Mesenteric fat pad (tissue), 1 donor: ENCODE measurements at places on chromosomes 6 and 20. TPM values are rescaled to one million over a fixed set of nuclear protein-coding genes. Genes with fewer than 3 reads are reported as not detected.

The BANF2 gene
- total RNA-seq, result not detected

DNA sequence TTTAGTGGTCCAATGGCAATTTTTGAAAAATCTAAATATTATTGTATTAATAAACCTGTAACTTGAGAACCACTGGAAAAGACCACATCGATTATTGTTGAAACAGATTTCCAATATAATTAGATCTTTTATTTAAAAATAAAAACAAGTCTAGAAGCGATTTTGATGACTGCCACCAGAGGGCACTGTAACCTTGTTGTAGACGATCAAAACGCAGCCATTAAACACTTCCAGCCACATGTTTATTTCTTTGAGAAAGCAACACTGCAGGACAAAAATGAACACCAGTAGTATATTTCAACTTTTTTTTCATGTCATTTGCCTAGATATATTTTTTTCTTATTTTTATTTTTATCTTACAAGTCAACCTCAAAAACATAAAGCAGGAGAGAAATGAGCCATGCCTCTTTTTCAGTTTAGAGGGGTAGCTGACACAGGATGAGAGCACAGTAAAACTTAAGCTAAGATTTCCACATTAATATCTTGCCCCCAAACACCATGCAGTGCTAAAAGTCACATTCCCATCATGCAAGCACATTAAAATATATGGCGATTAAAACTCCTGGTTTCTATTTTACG lies 115.4 kb downstream of the OPRM1 start:
- no peak for DNase-seq

- no peak for DNase-seq
Measured at GRCh38 chr6:39696986-39697788, 28.0 kb downstream of the KIF6 start.

GRCh38 chr20:35883778-35884540 lies 70.3 kb downstream of the SCAND1 start:
- DNase-seq, result no peak

DNA sequence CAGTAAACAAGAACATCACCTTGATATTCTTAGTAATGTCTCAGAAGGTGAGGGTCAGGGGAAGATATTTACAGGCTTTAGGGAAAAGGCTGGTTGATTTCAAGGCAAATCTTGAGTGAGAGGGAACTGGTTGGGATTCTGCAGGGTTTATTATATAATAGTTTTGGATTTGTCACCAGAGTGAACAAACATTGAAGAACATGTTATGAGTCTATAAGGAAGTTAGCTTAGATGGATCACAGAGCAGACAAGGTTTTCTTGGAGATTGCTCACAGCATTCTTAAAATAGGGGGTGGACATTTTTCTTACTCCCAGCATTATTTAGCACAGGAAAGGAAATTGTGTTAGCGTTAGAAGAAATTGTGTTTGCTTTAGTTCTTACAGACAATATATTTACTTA lies 324.9 kb downstream of the LAMA2 start:
- DNase-seq, result no peak

DNA sequence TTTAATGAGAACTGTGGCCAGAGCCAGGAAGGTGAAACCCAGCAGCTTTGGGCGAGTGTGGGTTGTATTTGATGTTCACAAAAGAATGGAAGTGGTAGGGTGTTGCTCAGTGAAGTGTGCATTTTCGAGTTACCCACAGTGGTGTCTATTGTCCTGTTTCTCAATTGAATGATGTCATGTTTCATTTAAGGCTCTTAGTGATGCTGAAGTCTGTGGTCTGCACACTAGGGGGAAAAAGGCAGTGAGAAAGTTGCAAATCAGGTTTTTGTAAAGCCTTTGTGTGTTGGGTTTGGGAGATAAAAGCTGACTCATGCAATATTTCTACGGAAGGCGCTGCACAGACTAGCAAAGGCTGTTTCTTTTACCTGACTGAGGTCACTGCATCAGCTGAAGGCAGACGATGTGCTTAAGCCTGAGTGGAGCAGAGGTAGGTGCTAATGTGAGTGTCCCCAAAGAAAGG lies 121.1 kb downstream of the PLEKHG1 start:
- DNase-seq, result no peak

- DNase-seq, result no peak
Measured at GRCh38 chr6:151275121-151275520, 35.4 kb downstream of the AKAP12 start.

DNA sequence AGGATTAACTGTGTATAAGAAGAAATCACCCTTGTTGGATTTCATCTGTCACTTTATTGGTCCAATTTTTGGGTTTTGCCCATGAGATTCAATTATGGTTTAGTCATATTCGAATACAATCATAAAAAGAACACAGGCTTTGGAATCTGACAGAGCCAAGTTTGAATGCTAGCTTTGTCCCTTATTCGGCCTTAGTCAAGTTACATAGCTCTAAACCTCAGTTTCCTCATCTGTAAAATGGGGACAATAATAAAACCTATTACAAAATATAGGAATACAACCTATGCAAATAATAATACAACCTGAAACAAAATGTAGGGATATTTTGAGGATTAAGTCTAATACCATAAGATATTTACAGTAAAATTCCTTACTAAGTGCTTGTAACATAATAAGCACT lies 57.7 kb downstream of the PRPH2 start:
- DNase-seq, result no peak

DNA sequence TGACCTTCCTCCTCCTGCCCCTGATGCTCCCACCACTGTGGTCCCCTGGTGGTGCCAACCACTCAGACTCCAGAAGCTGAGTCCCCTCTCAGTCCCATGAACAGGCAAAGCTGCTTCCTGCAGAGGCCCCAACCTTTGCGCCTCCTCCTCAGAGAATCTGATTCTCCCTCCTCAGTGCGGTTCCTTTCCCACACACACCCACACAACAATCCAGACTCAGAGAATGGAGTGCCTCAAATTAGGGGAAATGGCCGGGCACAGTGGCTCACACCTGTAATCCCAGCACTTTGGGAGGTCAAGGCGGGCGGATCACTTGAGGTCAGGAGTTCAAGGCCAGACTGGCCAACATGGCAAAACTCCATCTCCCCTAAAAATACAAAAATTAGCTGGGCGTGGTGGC lies 23.0 kb downstream of the RIPOR3 start:
- DNase-seq, result no peak
